ENCODE measurements at places on chromosomes 12 and 14.

GRCh38 chr12:39357041-39357440, 85.9 kb downstream of the KIF21A start:
- no peak for DNase-seq

- no peak for DNase-seq
Measured at GRCh38 chr12:76226397-76226796, 121.8 kb downstream of the BBS10 start.

DNA sequence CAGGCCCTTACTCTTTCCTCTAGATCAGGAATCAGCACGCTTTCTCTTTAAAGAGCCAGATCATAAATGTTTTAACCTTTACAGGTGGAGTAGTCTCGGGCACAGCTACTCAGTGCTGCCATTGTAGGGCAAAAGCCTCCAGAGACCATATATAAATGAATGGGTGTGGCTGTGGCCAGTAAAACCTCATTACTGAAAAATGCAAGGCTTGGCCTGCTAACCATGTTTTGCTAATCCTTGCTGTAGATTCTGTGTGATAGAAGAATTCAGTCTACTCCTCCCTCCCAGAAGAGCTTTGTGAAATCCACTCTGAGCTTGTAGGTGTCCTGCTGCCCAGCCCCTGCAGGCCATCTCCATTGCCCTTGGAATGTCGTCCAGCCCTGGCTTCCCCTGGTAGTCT, 58.1 kb downstream of the HSP90AA1 start:
- no peak for DNase-seq

GRCh38 chr14:23177181-23177580, 6.3 kb downstream of the SLC7A8 start:
- DNase-seq, result no peak

DNA sequence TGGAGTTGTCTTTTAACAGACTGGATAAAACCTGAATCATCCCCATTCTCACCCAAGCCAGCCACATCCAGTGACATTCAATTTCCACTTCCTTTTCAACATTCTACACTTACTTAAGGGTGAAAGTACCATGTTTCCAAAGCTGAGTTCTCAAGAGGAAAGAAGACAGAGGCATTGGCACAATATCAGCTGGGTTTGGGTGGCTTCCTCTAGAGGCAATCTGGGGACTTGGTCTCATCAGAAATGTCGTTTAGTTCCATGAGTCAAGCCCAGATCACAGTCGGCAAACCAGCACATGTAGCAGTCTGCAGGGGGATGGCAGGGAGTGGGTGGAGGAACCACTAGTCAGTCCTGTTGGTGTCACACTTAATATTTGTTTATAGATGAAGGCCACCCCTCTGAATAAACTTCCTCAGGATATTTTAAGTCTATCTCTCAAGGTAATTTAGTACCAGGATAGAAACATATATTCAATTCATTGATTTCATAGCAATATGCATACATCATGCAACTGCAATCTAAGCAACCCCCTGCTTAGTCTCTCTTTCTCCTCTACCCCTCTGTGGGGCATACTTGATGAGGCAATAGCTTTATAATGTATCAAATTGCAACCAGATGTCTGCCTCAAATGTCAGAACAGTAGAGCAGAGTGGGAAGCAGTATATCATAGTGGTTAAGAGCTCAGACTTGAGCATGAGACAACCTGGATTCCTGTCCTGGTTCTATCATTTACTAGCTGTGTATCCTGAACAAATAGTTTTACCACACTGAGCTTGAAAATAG, 3.0 kb downstream of the SRRM4 start:
- DNase-seq, result no peak

DNA sequence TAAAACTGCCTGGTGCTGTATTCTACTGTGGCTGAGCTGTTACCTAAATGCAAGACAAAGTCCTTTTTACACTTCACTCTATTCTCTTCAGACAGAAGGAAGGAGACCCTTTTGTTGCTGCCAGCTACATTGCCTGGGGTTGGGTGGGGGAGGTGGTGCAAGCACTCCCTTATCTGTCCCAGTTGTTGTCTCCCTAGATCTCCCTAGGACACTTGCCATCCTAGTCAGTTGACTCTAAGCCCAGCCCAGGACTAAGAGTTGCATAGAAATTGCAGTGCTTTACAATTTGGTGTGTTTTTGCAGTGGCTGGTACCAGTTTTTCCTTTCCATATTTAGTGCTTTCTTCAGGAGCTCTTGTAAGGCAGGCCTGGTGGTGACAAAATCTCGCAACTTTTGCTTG, 35.1 kb downstream of the SCYL2 start:
- DNase-seq, result peak; percentile 69

- no peak for DNase-seq
Measured at GRCh38 chr12:113448873-113449272, 22.8 kb downstream of the LHX5 start.

GRCh38 chr12:115872212-115872611, 405.3 kb downstream of the MED13L start:
- no peak for DNase-seq

DNA sequence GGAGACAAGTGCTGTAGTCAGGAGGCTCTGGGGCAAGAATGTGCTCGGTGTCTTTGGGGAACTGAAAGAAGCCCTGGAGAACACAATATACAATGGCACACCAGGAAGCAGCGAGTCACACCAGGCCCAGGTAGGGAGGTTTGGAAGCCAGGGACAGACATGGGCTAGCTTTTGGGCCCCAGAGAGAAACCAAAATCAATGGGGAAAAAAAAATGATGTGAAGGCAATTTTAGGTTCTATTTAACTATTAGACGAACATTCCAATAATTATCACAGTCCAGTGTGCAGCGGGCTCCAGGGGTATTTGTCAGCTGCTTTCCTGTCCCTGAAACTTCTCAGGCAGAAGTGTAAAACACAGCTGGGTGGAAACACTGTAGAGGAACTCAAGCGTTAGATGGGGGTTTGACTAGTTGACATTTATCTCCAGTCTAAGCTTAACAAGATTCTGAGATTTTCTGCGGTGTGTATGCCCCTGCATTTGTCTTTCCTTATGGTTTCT, 21.8 kb upstream of the EGLN3 start:
- DNase-seq, result no peak

Measured in hematopoietic multipotent progenitor cell treated with erythropoietin and hydrocortisone succinate and interleukin-3 and kit ligand, for 8 days (in vitro differentiated cells).